ENCODE measurements at places on chromosomes 5 and 9. TPM values are rescaled to one million over a fixed set of nuclear protein-coding genes. Genes with fewer than 3 reads are reported as not detected.
A peak's percentile ranks its signal among the peaks of the same experiment; 100 is the strongest.

TUSC1 gene
- polyA plus RNA-seq, result 8.5 TPM

GMCL2 gene
- polyA plus RNA-seq, result not detected

FOXD1 gene
- polyA plus RNA-seq, result 0.68 TPM

PDE4D gene
- polyA plus RNA-seq, result 56.3 TPM

FCHO2 gene
- polyA plus RNA-seq, result 22.8 TPM

PGM5 gene
- polyA plus RNA-seq, result 42.7 TPM

FAM163B gene
- polyA plus RNA-seq, result not detected

CDC25C gene
- 2.1 TPM for polyA plus RNA-seq

PDE6A gene
- polyA plus RNA-seq, result 0.05 TPM

FOXB2 gene
- not detected for polyA plus RNA-seq

GPR21 gene
- 0.14 TPM for polyA plus RNA-seq

DNM1 gene
- 77.6 TPM for polyA plus RNA-seq

- no peak for DNase-seq
Measured at GRCh38 chr9:121781701-121782464, 130.4 kb downstream of the DAB2IP start.

DNA sequence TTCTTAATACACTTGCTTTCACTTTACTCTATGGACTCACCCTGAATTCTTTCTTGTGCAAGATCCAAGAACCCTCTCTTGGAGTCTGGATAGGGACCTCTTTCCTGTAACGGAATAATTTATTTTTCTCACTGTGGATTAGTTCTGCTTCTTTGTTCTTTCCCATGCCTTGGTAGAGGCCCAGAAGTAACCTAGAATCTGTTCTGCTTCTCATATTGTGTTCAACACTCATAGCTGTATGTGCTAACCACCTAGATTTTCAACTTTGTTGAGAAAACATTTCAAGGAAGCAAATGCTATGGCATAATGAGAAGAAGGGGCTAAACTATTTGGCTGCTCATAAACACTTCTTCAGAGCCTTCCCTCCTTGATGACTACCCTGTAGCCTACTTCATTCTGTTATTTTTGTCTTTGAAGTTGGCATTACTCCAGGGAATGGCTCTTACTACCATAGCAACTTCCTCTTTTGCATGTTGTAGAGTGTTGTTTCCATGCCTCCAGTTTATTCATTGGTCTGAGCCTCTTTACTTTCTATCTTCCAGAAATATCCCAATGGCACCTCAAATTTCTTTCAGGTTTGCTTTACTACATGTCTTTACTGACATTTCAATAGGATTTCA, 74.3 kb downstream of the KIAA0825 start:
- peak; percentile 11 for DNase-seq

DNA sequence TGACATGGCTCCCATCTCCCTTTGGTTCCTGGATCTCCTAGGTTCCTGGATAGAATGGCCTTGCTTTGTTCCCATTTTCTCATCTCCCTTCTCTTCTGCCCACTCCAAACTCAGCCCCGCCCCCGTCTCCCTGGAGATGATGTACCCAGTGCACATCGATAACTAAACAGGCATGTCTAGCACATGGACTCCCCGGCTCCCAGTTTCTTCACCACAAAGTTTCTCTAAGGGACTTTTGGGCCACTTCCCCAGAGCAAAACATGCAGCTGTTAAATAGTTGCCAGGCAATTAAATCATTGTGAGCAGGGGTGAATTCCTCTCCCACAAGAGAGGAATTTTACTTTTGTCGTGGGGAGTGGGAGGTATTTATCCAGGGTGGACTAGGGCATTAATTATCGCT, 259.0 kb downstream of the GADD45G start:
- no peak for DNase-seq

DNA sequence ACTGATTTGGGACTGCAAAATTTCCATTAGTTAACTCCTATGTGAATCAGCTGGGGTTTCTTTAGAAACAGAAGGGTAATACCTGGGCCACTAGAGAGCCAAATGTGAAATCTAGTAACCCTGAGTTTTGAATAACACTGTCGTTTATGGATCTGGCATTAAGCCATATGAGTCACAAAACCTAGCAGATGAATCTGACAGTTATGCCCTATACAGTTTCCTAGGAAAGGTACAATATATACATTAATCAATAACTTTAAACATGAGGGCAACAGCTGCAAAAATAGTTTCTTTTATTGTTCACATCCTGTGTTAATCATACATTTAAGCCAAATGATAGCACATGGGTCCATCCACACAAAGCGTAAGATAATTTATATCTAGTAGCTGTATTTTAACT, 56.9 kb downstream of the PAM start:
- no peak for DNase-seq

GRCh38 chr5:310516-310915, 11.0 kb upstream of the AHRR start:
- no peak for DNase-seq

- no peak for DNase-seq
Measured at GRCh38 chr9:94905606-94906005, 179.1 kb downstream of the AOPEP start.

GRCh38 chr5:153783362-153783658, 255.4 kb downstream of the FAM114A2 start:
- DNase-seq, result no peak

GRCh38 chr5:53035868-53036381, 46.8 kb downstream of the ITGA2 start:
- DNase-seq, result no peak

GRCh38 chr5:8686707-8687106, 817.8 kb downstream of the MTRR start:
- DNase-seq, result no peak

DNA sequence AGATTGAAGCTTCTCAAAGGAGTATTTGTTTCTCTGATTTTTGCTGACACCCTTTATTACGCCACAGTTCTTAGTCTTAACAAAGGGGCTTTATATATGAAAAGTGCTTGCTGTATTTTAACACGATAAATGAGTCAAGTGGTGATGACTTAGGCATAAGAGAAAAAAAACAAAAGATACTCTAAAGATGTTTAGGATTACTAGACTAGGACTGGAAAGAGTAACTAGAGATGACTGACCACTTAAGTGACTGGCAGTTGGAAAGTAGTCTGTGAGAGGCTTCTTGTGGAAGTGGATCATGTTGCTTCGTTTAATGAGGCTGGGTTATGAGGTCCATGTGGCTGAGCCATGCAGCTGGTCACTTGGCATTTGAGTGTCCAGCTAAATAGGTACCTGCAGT, 69.4 kb upstream of the ACTBL2 start:
- DNase-seq, result no peak

GRCh38 chr5:168327019-168327421, 35.6 kb downstream of the WWC1 start:
- no peak for DNase-seq

GRCh38 chr5:158770506-158770905, 329.2 kb downstream of the EBF1 start:
- DNase-seq, result no peak

DNA sequence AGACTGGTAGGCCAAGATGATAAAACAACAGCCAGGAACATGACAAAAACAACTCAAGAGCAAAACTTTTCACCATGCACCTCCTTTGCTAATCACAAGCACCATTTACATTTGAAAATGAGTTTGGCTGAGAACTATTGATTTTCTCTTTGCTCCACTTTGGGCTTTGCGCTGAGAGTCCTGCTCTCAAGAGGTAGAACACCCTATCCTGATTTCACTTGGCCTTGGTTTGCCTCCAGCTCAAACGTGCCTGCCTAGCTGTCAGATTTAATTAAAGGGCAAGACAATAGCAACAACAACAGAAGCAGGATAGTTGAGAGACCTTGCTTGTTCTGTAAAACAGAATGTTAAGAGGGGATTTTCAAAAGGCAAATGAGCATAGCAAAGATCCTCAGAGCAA, 128.2 kb upstream of the ASTN2 start:
- DNase-seq, result no peak

GRCh38 chr9:99352826-99353225, 130.7 kb downstream of the SEC61B start:
- DNase-seq, result peak; percentile 35

- no peak for DNase-seq
Measured at GRCh38 chr5:119316086-119316485, 39.7 kb upstream of the TNFAIP8 start.

- peak; percentile 94 for DNase-seq
Measured at GRCh38 chr9:21802418-21803000, at the start of gene MTAP. TSS of gene MTAP (plus strand) at chr9:21802636. CDS start at chr9:21802749, 113 bp downstream.

DNA sequence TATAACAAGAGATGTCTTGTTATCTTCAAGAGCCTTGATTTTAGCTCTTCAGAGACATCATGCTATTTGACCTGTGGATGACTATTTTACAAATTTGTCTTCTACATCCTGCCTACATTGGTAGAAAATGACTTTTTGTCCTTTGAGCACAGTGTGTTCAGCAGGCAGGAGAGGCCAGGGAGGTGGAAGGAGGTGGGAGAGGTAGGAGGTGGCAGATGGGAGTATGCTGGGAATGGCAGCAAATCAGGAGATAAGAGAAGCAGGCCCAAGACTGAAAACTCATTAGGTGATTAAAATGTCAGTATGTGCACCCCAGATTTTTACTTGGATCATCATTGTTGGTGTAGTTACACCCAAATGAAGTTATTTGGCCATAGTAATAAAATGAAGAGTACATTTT, 44.1 kb downstream of the PTPN3 start:
- DNase-seq, result no peak

- DNase-seq, result no peak
Measured at GRCh38 chr9:136762915-136763648, 1.2 kb downstream of the LCN15 start.

DNA sequence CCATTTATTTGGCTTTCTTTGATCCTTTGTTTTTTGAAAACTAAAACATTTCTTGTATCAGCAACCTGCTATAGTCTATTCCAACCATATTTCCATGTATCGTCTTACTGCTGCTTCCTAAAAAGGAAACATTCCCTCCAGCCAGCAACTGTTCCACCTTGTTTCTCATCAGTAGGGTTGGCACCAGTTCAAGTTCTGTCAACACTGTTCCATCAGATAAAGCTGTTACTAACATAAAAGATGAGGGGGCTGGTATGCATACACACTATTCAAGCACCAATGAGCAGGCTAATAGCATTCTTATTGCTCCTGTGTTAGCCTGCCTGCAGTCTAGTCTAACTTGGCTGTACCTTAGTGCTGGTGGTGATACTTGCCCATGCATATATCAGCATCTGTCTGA, 178.3 kb downstream of the CWC27 start:
- DNase-seq, result no peak

DNA sequence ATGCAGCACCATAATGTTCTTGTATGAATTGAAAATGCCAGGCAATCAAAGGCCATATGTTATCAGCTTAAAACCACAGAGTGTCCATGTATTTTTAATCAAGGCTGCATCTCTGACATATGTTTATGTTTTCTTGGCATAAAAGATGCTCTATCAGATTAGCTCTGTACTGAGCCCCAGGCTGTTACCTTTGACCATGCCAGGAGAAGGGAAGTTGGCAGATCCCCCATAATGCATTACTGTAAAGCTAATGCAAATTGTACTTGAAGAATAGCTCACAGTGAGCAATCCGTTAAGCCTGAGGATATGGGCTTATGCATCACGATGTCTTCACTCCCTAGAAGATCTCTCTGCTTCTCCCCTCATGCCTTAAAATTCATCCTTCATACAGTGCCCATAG, 414.4 kb downstream of the BRINP1 start:
- no peak for DNase-seq

DNA sequence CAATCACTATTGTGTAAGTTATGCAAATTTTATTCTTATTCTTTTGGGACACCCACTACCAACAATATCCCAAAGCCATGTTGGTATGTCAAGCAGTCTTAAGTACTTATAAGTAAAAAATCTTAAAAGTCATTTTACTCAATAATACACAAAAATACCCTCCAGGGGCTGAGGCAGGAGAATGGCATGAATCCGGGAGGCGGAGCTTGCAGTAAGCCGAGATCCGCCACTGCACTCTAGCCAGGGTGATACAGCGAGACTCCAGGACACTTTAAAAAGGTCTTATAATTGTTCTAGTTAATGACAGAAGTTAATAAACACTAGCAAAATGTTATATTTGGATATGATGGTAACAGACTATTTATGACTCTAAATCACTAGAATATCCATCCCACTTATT, 16.8 kb downstream of the CLINT1 start:
- no peak for DNase-seq

DNA sequence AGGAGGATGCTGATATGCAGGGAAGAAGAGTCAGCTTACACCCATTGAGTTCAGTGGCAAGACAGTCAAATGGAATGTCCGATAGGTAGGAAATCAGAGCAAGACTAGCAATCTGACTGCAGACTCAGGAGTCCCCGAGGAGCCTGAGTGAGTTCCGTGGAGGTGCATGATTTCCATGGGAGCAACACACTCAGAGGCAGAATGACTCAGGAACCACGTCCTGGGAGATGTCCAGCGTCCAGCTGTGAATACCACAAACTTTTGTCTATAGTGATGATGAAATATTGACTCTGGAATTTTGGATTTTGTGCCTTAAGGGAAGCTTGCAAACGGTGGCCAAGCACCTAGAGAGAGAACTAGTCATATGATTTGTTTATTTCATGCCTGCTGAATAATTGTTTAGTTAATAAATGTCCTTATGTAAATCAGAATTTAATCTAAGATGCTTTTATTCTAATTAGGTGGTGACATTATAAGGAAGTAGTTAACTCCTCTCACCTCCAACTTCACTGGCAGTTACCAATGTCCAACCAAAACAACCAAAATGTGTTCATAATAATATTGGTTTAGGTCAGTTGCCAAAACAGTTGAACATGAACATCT, 100.4 kb downstream of the PDE4D start:
- DNase-seq, result peak; percentile 38

- DNase-seq, result no peak
Measured at GRCh38 chr9:105206821-105207699, 37.4 kb upstream of the SLC44A1 start.

DNA sequence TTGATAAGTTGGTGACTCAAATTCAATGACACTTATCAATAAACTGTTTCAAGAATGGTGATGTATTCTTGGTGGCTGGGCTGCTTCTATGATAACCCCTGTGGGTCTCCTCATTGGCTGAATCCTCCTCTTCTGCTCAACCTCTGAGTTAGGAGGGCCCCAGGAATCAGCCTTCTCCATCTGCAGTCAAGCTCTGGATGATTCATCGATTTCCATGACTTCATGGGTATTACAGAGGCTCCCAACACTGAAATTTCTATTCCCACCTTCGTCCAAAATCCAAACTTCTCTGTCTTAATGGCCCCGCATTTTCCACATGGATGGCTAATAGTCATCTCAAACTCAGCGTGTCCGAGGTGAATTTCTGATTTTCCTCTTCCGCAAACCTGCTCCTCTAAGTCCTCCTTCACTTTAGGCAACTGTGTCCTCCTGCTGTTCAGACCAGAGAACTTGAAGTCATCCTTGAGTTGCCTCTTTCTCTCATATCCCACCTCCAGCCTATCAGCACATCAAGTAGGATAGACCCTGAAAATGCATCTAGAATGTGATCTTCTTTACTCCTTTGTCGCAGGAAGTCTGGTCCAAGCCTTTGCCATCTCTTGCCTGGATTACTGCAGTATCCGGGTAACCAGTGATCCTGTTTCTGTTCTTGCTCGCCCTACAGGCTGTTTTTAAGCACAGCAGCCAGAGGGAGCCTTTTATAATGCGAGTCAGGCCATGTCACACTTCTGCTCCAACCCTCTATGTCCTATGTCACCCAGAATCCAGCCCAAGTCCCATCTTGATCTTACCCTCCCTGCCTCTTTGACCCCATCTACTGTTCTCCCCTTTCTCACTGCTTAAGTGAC, 41.4 kb upstream of the IL7R start:
- no peak for DNase-seq
